Right renal cortex interstitium (tissue), 3 donors: ENCODE measurements at places on chromosomes 13 and 19.

DNA sequence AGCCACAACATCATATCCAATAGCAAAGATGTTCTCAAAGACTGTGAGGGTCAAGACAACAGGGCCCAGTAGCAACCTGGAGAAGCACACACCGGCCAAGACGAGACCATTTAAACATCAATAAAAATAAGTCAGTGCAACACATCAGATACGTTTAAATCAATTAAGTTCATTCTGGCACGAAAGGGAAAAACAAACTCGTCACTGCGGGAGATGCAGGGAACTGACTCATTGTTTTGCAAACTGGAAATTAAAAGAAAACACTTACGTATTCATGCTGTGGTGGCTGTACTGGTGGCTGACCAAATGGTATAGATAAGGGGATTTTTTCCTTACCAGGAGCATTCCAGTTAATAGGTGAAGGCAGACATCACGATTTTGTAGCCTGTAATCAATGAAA lies 26.3 kb upstream of the SLC15A1 start:
- no peak for DNase-seq

GRCh38 chr19:49894011-49894664 lies 2.5 kb downstream of the IL4I1 start:
- no peak for DNase-seq

GRCh38 chr13:76027131-76027530 lies 391.0 kb downstream of the LMO7 start:
- no peak for DNase-seq

- DNase-seq = no peak
Observed at GRCh38 chr19:51565583-51565982, 5.5 kb upstream of the ZNF175 start.

DNA sequence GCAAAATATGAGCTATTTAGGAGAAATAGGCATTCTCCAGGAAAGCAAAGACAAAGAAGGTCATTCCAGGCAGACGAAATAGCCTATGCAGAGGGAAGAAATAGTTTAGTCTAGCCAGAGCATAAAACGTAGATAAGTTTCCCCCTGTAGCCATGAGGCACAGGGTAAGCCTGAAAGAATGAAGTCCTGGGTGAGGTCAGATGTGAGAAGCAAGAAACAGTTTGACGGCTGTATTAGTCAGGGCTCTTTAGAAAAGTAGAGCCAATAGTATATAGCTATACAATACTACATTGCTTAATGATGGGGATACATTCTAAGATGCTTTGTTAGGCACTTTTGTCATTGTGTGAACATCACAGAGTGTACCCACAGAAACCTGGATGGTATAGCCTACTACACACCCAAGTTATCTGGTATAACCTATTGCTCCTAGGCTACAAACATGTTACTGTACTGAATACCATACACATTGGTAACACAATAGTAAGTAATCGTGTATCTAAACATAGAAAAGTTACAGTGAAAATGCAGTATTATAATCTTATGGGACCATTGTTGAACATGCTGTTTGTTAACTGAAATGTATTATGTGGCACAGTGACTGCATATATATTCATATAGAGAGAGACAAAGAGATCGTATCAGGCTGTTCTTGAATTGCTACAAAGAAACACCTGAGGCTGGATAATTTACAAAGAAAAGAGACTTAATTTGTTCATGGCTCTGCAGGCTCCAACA lies 59.3 kb upstream of the WDFY2 start:
- DNase-seq = no peak

DNA sequence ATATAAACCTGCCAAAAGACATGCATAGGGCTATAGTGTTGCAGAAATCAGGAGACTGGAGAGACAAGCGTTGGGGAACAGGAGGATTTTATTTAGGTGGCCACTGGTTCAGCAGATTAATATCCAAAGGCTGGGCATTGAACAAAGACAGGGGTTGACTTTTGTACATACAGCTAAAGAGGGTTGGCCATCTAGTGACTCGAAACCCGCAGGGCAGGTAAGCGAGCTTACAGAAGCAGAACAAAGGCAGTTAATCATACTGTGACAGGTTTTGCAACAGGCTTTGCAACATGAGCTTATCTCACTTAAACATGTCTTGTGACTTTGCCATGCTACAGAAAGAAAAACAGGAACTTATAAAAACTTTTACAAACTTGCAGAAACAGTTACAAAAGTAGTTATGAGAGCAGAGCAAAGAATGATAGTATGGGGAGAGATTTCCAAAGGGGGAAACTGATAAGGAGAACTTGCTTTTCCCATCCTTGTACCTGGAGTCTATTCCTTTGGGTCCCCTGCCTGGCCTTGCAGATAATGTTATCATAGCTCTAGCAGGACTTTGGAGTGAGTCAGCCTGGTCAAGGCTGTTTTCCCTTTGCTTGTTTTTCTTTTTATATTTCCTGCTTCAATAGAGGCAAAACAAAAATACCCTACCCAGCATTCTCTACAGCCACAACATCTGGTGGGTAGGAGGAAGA lies 234.2 kb downstream of the PCDH17 start:
- no peak for DNase-seq

DNA sequence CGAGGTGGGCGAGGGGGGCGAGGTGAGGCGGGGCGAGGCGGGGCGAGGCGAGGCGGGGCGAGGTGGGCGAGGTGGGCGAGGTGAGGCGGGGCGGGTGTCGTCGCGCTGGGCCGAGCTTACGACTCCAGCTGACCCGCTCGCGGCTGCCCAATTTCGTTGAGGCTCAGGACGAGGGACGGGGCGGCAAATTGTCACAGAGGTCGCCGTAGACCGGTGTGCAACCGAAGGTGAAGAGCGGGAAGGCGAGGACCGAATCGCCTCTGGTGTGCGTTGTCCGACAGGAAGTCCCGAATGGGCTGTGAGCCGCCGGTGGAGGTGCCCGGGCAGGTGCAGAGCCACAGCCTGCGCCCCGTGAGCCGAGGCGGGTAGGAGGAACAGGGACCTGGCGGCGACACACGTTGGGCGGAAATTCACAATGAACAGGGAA lies at the start of gene LACC1:
LACC1 (plus strand) TSS at position 150 of the 427 bp plus-strand sequence. CDS start 1,082 bp downstream, outside the sequence.
- peak; percentile 16 for DNase-seq

- no peak for DNase-seq
Observed at GRCh38 chr13:41976476-41976875, 15.6 kb upstream of the VWA8 start.

GRCh38 chr13:90717451-90717936 lies 630.0 kb upstream of the MIR17HG start:
- peak; percentile 34 for DNase-seq

DNA sequence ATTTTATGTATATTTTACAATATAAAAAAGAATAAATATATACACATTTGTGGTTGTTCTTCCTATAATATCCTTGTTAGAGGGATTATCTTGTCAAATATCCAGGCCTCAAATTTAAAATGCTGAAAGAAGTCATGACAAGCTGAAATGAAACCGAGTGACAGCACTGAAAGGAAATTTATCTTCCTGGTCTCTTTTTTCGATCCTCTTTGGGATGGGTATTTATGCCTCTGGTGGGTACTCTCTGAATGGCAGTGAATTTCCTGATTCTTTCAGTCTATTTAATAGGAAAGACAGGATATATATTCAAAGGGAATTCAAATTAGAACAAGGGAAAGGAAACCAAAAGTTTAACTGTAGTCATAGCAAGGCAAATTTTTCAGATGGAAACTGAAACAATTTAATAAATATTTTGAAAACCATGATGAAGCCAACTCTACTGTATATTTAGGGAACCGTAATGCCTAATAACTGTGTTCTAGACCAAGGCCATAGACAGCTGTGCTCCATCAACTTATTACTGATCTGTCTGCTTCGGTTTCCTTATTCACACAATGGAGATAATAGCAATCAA lies 97.9 kb downstream of the DLEU7 start:
- no peak for DNase-seq

GRCh38 chr19:35116072-35116801 lies 614 bp downstream of the FXYD3 start:
- no peak for DNase-seq

DNA sequence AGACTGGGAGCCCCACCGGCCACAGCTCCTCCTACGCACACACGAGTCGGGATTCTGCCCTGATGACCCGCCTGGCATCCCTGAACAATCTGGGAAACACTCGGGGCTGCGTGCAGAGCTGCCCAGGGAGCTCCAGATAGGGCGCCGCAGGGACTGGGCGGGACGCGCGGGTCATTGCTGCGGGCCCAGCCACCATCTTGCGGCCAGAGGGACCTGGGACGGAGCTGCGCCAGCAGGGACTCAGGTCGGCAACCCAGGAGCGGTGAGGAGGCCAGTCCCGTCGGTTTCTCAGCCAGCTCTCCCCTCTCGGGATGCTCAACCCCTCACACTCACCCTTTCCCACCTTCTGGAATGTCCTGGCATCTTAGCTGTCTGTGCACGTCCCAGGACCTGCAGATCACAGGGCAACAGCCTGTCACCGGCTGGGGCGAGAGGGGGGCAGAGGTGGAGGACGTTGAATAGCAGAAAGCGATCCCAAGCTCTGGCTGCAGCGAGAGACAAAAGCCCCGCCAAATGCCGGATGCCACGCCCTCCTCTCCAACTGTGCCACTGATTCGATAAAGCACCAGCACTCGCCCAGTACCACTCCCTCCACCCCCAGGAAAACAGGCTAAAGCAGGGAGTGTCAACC lies 20.4 kb upstream of the ZNF91 start:
- DNase-seq = no peak

GRCh38 chr13:30898678-30899241 lies 7.3 kb upstream of the MEDAG start:
- no peak for DNase-seq

GRCh38 chr13:34064456-34065205 lies 246.7 kb downstream of the RFC3 start:
- DNase-seq = no peak

DNA sequence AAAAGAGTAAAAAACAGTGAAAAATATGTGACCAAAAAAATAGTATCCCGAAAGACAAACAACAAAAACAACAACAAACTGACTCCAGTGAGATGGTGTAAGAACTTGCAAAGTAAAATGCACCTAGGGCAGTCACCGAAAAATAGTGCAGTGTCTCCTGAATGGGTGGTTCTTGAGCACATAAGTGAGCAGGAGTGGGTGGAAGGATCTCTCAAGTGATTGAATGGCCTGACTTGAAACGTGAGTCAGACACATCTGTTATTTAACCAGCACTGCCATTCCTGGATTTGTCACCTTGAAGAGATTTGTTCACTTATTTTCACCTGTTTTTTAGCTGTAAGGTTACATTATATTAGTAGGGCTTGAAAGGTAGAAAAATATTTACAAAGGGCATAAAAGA lies 3.5 kb downstream of the ZNF738 start:
- no peak for DNase-seq

DNA sequence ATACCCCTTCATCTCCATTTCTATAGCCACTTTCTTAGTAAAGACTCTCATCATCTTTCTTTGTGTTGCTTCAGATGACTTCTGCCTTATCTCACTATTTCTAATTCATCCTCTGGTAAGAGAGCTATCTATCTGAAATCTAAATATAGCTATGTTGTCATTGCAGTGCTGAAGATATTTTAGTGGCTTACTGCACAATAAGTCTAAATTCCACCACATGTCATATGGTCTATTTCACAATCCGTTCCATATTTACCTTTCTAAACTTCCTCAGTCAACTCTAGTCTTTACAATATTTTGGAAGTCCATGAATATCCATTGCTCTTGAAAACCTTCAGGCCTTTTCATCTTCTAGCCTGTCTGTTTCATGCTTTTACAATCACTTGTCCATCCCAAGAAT lies 465.1 kb upstream of the SLC10A2 start:
- no peak for DNase-seq

DNA sequence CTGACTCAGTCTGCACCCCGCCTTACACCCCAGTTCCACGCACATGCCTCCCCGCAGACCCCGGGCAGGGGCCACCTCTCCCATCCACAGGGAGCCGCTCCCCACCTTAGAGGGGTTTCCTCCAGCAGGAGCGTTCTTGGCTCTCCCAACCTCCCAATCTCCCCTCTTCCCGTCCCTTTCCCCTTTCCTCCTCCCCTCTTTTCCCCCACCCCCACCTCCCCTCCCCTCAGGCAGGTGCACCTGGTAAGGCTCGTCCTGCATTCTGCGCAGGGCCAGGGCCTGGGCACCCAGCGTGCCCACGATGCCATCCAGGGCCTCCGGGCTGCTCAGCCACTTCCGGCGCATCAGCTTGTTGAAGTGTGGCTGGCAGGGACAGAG lies 27.3 kb downstream of the EXOC3L2 start:
- DNase-seq = no peak

DNA sequence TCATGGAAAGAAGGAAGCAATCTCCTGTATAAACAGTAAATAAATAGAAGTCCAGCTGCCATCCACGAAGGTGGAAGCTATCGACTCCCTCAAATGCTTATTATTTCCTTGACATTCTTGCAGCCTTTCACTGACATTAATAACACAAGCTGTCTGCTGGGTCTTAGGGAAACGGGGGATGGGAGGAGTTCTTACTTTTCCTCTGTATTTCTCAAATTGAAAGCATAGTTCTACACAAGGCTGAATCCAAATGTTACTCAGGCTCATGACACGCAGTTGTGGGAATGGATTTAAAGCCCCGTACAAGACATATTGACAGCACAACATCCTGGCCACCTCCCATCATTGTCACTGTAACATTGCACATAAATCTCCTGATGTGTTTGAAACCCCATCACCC lies 4.0 kb downstream of the SERPINE3 start:
- no peak for DNase-seq

- no peak for DNase-seq
Observed at GRCh38 chr19:3292958-3293529, 68.6 kb downstream of the CELF5 start.

GRCh38 chr19:12836529-12836863 lies 1.8 kb upstream of the MAST1 start:
- DNase-seq = no peak

DNA sequence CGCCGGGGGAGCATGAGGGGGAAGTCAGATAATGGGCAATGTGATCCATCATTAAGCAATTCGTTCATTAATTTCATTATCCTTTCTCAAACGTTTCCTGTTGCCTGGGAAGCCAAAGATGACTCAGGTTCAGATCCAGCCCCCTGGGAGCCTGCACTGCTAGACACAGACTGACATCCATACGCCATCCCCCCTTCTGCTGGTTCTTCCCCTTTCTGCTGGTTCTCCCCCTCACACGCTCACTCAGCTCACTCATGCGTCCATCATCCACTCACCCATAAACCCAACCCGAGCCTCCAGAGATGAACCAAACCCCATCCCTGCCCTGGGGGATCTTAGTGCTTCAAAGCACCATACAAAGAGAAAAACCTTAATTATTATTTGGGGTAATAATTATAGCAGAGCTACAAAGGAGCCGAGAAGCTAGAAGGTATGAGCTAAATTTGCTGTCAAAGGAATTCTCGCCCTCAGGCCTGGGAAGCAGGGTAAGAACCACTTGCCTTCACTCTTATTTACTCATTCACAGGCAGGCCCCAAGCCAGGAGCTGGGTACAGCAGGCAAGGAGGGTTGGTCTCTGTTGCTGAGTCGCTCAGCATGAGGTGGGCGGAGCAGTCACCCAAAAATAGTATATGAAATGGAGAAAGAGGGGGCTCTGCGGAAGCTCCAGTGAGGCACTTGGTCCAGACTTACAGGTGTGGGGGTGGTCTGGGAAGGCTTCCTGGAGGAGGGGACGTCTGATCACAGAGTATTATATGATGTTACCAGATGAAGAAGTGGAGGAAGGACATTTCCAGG lies 7.0 kb upstream of the ZNF444 start:
- DNase-seq = no peak
